ENCODE measurements at places on chromosomes 1 and 21.

DNA sequence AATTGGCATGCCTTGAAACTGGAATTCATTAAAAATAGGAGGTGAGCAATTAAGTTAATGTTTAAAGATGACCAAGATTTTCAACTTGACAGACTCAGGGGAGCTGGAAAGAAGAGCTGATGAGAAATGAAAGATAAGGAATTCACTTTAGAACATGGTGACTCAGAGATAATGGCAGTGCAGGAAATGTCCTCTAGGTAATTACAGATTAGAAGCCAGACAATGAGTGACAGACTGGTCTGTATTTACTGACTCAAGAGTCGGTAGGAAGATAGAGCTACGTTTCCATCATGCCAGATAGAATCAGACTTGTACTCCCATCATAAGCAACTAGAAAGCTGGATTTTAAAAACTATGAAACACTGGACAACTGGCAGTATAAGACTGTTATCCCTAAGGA is 151.6 kb downstream of the AJAP1 start:
- DNase-seq, result no peak

DNA sequence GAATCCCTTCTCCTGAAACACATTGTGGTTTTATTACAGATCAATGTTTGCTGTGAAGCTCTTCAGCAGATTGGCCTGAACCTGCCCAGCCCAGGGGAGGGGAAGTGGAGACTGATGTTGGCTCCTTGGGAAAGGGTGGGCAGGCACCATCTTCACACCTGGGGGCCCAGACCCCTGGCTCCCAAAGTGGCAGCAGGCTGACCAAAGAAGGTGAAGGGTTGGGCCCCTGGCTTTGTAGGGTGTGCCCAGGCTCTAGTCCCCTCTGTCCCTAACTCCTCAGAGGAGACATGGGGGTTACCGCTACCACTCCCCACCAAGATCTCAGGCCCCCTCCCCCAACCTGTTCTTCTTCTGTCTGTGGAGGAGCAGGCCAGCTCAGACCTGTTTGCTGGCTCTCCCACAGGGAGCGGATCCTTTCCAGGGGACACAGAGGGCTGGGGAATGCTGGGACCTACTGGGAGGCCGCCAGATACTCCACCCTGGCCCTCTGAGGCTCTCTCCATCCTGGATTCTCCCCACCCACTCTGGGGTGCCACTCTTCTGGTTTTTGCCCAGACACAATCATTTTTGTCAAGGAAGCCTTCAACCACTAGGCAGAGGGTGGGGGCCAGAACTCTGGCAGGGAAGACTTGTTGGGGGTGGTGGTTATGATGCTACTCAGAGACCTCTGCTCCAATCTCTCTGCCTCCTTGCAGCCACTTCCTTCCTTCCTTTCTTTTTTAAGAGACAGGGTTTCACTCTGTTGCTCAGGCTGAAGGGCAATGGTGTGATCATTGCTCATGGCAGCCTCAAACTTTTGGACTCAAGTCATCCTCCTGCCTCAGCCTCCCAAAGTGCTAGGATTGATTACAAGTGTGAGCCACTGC is 5.0 kb upstream of the EFNA3 start:
- DNase-seq, result no peak

GRCh38 chr1:4741876-4742423 is 87.5 kb downstream of the AJAP1 start:
- no peak for DNase-seq

DNA sequence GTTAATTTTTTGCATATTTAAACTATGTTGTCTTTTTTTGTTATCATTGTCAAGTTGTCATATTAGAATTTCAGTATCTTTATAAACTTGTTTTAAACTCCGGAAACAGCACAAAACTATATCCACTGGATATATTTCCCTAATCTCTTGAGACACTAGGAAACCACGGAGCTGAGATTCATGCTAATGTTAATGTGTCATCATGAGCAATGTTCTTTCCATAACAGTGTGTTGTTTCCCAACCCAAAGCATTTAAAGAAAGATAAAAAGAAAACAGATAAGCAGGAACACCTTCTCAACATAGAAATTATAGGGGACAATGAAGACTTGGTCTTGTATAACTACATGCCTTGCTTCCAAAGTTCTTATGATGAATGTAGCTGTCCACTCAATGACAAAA is 626.2 kb upstream of the TMPRSS15 start:
- no peak for DNase-seq

- DNase-seq, result no peak
These were observed 545.9 kb downstream of the SMYD3 start for GRCh38 chr1:245961137-245961540.

GRCh38 chr1:202861420-202862132 is 27.4 kb downstream of the RABIF start:
- peak; percentile 35 for DNase-seq

GRCh38 chr1:205817988-205818387 is 5.0 kb upstream of the SLC41A1 start:
- DNase-seq, result no peak

DNA sequence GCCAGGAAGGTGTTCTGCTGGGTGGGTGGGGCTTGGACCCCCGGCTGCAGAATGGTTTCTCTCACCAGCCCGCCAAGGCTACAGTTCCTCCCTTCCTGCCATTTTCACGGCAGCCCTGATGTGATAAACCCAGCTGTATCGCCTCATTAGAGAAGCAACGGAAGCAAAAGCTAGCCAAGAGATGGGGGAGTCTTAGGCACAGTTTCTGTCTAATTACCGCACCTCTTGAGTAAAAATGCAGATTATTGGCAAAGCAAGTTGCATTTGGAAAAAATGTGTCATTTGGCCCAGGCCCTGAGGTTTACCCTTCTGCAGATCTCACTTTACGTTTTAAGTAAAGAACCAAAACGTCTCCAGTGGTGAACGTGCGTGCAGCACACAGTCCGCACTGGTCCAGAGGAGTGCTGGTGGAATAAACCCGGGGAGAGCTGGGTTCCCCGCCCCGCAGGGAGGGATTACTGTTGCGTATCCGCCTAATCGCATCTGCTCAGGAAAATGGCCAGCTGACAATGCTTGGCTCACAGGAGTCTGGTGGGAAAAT is 109.9 kb downstream of the GALNT2 start:
- peak; percentile 6 for DNase-seq

- no peak for DNase-seq
These were observed 317.3 kb downstream of the COL11A1 start for GRCh38 chr1:102790997-102791396.

- no peak for DNase-seq
These were observed 19.0 kb downstream of the C1orf115 start for GRCh38 chr1:220708936-220709801.

DNA sequence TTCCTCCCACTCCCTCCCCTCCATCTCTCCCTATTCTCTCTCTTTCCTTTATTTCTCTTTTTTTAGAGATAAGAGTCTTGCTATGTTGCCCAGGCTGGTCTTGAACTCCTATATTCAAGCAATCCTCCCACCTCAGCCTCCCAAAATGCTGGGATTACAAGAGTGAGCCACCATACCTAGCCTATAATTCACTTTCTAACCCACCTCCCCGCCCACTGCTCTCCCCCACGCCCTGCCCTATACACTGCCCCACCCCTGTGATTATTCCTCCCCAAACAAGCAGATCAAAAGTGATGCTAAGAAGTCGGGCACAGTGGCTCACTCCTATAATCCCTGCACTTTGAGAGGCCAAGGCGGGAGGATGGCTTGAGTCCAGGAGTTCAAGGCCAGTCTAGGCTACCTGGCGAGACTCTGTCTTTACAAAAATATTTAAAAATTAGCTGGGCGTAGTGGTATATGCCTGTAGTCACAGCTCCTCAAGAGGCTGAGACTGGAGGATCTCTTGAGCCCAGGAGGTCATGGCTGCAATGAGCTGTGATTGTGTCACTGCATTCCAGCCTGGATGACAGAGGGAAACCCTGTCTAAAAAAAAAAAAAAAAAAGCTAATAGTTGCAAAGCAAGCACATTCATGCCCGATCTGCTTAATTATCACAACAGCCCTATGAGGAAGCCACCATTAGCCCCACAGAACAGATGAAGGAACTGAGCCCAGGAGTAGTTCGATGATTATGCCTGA is 12.8 kb upstream of the E2F2 start:
- no peak for DNase-seq

GRCh38 chr1:65948609-65949229 is 156.0 kb downstream of the PDE4B start:
- no peak for DNase-seq

DNA sequence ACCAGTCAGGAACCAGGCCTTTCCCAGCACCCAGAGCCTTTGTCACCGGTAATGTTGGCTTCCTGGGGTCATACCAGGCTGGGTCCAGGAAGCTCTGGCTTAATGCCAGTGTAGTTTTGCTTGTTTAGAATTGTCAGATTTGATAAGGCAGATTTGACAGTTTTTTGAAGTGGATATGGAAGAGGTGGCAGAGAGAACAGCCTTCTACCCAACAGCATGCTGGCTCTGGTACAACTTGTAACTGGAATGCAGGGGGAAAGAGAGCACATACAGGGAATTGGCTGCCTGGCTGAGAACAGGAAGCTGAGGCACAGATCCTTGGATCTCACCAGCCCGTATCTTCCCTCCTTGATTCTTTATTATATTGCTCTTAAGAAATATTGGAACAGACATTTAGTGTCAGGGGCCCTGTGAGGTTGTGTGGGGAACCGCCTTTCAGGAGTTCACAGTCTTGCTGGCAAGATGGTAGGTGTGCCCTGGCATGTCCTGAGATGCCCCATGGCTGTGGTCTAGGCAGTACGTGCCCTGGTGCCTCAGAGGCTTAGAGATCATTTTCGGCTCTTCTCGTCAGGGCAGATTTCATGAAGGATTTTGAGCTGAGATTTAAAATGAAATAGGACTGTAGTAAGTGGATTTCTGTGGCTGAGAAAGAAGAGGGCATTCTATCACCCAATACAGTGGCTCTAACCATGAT is 227.0 kb downstream of the PBX1 start:
- DNase-seq, result no peak

GRCh38 chr1:243287652-243288051 is 31.8 kb downstream of the SDCCAG8 start:
- DNase-seq, result no peak

DNA sequence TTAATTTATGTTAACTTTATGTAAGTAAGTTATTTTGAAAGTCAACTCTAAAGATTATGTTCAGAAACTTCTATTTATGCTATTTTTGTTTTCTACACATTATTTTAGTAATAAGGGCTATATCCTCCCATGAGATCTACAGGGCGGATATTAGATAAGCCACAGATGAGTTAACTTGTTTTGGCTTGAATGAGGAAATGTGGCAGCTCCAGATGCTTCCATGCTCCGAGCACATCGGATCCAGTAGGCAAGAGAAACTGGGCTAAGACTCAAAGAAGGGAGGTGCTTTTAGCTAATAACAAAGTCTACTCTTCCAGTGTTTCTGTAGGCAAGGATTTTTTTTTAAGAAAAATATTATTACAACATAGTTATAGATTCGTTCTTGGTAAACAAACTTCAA is 20.0 kb upstream of the LAMC1 start:
- DNase-seq, result no peak

- DNase-seq, result no peak
These were observed 24.2 kb upstream of the DYNLT5 start for GRCh38 chr1:66728021-66728420.

DNA sequence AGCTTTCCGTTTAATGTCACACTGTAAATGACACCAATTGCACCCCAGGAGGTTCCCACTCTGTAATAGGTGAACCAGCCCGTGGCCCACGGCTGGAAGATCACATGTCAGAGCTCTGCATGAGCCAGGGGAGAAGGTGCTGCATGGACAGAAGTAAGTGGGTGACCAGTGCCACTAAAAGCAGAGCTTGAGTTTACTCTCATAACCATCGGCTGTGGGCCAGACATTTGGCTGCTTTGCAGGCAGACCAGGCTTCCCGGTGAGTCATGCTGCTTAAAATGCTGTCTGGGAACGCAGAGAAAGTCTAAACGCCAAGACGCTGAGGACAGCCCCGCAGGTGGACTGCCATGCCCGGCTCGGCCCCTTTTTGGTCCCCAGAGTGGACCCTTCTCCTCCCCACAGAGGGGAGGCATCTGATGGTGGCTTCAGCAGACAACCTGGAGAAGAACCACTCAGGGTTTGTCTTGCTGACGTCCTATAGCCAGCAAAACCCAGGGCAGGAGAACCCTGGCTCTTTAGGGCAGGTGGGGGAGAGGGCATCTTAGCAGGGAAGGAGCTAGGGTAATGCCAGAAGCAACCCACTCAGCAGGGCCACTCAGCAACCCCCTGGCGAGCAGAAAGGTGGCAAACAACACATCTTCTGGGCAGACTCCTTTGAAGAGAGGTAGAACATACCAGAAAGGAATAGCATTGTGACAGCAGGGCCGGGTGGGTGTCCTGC is 7.3 kb downstream of the KIAA2013 start:
- DNase-seq, result no peak

GRCh38 chr1:45331436-45332345 is 5.0 kb downstream of the HPDL start:
- DNase-seq, result no peak

GRCh38 chr21:42595283-42596187 is 57.9 kb upstream of the PDE9A start:
- DNase-seq, result no peak

GRCh38 chr1:156550346-156550745 is 22.0 kb downstream of the IQGAP3 start:
- no peak for DNase-seq

DNA sequence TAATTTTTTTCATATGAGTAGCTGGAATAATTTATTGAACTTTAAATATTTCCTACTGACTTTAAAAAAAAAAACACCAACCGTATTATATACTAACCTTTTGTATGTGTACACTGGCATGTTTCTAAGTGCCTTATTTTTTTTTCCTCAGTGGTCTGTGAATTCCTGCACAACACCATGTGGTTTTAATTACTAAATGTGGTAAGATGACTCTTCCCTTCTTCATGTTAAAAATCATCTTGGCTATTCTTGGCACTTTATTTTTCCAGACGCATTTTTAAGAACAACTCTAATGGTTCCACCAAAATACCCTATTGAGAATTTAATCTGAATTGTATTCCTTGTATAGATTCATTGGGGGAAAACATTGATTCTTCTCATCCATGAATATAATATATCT is 28.4 kb downstream of the PPP2R5A start:
- DNase-seq, result no peak

GRCh38 chr1:98924977-98925376 is 79.7 kb downstream of the PLPPR5 start:
- DNase-seq, result no peak

DNA sequence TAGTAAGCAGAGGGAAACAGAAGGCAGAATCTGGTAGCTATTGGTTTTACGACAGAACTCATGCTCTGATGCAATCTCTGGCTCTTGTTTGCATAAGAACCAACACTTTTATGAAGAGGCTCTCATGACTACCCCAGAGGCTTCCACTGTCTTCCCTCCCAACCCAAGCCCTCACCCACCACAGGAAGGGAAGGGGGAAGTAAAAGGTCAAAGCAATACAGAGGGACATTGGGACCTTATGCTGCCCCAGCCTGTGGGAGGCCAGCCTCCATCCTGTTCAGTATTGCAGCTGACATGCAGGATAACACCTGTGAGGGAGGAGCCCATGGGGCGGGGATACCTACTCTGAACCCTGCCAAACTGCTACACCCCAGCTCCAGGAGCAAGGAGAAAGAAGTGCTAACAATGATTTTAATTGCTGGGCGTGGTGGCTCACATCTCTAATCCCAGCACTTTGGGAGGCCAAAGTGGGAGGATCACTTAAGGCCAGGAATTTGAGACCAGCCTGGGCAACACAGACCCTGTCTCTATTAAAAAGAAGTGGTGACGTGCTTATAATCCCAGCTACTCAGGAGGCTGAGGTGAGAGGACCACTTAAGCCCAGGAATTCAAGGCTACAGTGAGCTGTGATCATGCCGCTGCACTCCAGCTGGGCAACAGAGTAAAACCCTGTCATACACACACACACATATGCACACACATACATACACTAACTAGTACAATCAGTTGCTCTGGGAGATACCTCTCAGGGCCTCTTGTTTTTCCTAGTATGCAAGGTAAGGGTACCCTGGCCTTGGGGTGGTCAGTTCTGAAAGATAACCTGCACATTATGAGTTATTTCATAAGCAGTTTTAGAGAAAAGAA is 9.5 kb downstream of the MR1 start:
- DNase-seq, result no peak

Measured in stimulated activated CD4-positive, alpha-beta T cell treated with anti-CD3 and anti-CD28 coated beads, Interleukin-1b, Interleukin-23, amount 100 ng/mL, for 48 hours (primary cell).